ENCODE measurements at places on chromosomes 16 and 17. TPM values are rescaled to one million over a fixed set of nuclear protein-coding genes. Genes with fewer than 3 reads are reported as not detected.

GRCh38 chr17:48620461-48621139, 5.5 kb upstream of the HOXB8 start:
- DNase-seq: no peak

GRCh38 chr16:60203525-60204124, 1469.5 kb upstream of the GOT2 start:
- no peak for DNase-seq

DNA sequence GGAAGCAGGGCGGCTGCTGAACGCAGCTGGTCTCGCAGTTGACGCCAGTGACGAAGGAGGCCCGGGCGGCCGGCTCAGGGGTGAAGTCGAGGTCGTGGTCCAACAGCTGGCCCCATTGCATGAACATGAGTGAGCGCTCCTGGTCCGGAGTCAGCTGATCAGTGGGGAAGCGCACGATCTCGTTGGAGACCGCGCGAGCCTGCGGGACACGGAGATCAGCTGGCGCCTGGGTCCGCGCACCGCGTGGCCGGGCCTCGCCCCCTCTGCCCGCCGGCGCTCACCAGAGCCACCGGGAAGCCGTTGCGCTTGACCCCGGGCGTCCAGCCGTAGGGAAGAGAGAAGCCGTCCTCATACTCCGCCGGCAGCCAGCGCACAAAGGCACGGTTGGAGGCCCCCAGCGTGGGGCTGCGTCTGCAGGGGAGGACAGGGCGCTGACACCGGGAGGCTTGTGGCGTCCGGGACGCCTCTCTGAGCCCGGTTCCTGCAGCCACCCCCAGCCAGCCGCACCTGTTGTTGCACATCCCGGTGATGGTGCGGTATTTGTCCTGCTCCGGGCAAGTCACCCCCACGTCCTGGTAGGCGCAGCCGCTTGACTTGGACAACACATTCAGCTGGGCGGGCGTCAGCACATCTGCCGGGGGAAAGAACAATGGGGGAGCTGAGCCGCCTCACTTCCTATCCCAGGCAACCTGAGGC, 1.6 kb downstream of the MPO start:
- DNase-seq: peak; percentile 17

GRCh38 chr17:32516940-32517701, 30.3 kb downstream of the CDK5R1 start:
- DNase-seq: no peak

CDRT15L2 gene
- total RNA-seq: not detected

DNA sequence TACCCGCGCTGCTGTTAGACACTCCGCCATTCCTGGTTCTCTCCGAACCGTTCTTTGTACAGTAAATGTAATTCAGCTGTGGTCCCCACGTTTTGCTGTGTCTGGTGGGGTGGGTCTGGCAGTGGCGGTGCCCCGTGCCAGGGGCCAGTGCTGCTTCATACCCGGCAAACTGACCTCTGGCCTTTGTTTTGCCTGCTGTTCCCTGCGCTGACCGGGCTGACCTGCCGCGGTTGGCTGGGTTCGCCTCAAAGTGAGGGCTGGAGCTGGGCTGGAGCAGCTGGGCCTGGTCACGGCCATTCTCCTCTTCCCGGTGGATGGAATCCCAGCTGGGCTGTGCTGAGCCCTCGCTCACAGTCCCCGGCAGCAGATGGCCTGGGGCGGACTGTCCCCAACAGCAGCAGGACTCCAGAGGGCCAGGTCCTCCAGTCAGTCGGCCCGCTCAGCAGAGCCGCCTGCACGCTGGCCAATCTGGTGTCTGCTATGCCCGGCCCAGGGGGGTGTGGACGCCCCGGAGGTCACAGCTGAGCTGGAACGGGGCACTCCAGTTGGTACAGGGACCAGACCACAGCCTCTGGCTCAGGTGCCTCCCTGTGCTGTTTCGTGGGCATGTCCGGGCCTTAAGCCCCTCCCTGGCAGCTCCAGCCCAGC, 1.5 kb upstream of the WFIKKN1 start:
- peak; percentile 53 for DNase-seq

DNA sequence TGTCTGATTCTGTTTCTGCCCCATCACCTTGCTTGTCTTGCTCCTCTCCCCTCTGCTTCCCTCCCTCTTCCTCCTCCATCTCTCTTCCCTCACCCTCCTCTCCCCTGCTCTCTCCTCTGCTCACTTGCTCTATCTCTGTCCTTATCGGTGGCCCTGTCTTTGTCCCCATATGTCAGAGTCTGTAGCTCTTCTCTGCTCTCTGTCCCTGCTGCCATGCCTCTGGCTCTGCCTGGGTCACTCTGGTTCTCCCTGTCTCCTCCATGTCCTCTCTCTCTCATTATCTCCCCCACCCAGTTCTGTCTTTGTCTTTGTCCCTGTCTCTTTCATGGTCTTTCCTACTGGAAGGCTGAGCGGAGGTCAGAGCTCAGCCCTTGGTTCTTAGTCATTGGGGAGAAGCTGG, 169.1 kb upstream of the NLRP1 start:
- DNase-seq: no peak

STX1B gene
- total RNA-seq: 1.5 TPM

TRAF7 gene
- 45.5 TPM for total RNA-seq

DNA sequence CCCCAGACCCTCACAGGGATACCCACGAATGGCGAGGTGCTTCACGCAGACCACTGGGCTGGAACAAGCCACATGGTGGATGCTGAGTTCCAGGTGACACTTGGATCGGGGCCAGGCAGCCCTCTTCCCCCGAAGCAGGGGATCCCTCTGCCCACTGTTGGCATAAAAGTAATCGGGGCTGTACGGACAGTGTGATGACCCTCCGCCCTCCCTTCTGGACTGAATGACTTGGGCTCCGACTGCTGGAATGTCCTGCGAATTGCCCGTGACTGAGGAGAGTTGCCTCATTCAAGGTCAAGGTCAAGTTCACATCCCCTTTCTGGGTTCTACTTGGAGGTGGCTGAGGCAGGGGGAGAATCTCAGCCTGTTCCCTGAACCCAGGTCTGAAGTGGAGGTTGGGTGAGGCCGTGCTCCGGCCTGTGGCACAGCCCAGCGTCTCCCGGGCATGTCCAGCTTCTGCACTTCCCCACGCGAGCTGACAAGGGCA, 28.5 kb upstream of the CREBBP start:
- DNase-seq: peak; percentile 51

DNA sequence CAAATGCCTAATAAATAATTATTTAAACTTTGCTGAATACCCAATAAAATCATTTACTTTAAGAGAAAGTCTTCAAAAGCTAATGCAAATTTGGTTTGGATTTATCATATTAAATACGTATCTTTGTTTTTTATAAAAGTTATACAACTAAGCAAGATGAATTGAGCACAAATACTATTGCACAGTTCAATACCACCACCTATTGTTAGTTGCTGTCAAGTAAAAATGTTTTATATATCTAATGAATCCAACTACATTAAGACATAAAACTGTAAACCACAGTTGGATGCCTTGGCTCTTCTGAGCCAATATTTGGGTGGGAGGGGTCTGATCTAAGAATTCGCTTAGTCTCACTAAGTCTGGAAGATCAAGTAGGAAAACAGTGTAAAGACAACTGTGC, 7.7 kb downstream of the FBXL20 start:
- no peak for DNase-seq

TBC1D3I gene
- not detected for total RNA-seq

- DNase-seq: peak; percentile 69
Observed at GRCh38 chr17:27596096-27596495, 34.9 kb upstream of the LGALS9 start.

GRCh38 chr16:72985148-72985941, 62.6 kb downstream of the ZFHX3 start:
- peak; percentile 39 for DNase-seq

DNA sequence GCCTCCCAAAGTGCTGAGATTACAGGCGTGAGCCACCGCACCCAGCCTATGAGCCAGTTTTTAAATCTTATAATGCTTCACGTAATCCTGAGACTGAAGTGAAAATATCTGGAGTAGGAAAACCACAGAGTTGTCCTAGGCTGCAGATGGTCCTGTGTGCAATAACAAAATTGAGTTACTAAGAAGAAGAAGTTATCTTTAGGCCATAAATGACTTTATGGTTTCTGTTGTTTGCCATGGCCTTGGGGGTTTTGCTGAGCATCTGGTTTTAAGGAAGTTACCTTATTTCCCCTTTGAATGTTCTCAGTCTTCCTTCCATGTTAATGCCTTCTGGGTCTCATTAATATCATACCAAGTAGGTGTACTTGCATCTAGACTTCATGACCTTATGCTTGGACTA, 16.5 kb downstream of the NMT1 start:
- no peak for DNase-seq

GRCh38 chr16:76123966-76124365, 153.2 kb upstream of the CNTNAP4 start:
- no peak for DNase-seq

- DNase-seq: no peak
Observed at GRCh38 chr16:52584354-52585320, 37.7 kb upstream of the TOX3 start.

GRCh38 chr17:9684955-9685621, 39.8 kb downstream of the USP43 start:
- no peak for DNase-seq

DNA sequence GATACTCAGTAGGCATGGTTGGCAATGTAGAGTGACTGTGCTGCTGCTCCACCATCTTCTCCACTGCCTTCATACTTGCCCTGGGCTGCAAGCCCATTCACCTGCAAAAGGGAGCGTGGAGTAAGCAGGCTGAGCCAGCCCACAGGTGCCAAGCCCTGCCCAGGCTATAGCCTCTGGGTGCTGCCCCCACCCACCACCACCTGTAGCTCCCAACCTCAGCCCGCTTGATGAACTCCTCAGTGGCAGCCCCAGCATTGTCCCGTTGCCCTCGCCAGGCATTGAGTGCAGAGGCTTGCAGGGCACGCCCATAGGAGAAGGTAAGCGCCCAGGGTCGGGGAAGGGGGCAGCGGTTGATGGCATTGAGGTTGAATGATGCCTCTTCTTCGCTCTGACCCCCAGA, 2.2 kb upstream of the PIGS start:
- no peak for DNase-seq
